NCI-H460 (cell line): ENCODE measurements at places on chromosomes 4 and X.

- DNase-seq, result no peak
Observed at GRCh38 chr4:108173599-108174057, 4.9 kb upstream of the LEF1 start.

DNA sequence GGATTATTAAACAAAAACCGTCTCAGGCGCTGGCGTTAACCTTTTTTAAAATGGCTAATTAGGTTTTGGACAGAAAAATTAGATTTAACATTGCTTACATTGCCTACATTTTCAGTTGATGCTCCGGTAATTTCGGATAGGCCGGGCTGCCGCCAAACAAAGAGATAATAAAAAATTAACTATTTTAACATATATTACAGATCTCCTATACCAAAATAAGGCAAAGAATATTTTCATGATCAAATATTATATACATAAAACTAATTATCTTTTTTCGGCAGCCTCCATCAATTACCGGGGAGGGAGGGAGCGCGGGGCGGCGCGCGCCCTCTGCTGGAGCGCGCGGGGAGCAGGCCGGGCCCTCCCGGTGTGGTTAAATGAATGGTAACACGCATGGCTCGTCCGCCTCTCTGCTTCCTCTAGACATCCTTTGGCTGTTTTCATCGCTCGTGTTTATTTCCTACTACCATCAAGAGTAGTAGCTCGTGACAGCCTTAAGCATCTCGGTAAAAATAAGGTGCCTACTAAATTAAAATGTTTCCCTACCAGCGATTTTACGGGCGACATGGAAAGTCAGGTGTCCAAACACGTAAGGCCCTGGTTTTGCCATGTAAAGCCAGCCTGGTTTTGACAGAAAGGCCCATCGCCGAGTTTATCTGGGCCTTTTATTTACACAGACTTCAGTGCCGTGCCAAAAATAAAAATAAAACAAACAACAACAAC, 52.4 kb upstream of the TMEM33 start:
- peak; percentile 22 for DNase-seq

DNA sequence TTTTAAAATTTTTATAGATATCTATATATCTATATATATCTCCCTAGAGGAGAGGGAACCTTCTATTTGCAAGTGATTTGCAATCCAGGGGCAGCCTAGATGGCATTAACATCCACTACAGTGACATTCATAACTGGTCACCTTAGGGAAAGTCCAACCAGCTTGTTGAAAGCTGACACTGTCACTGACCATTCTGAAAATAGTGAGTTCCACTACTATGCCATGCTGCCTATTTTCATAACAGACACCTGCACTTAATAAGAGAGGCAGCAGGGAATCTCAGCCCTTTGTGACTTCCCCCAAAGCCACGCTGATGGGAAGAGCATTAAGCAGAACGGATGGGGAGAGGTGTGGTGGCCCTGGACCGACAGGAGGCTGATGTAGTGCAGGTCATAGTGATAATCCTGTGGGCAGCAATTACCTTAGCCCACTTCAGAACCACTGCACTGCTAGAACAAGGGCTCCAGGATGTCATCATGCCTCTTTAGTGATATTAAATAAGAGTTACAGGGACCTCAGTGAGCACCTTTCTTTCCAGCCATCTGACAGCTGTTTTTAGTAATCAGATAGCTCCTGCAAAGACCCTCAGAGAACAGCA, 51.3 kb downstream of the GPRIN3 start:
- no peak for DNase-seq

DNA sequence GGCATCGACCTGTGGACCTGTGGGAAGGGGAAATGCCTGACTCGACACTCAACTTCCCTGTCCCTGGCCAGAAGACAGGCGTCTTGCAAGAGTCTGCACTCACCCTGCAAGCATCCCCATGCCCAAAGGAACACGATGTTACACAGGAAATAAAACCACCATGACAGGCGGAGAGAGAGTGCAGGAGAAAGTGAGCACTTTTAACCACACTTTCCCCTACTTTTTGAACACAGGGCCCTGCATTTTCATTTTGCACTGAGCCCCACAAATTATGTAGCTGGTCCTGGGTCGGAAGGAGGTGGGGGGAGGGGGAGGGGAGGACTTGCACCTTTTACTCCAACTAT, 13.8 kb upstream of the MAN2B2 start:
- no peak for DNase-seq

DNA sequence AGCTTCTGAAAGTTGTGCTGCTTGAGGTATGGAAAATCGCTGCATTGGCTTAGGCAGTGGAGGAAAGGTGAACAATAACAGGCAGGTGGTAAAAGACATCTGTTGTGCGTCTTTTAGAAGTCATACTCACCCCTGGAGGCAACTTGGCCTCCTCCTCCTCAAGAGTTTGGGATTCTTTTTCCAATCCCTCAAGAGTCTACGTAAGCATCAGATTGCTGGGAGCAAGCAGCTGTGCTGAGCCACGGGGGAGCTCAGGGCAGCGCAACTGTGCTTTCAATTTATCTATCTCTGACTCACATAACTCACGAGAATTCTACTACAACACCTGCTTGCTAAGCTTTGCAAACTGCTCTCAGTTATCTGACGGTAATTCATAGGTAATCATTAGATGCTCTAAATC, 6.4 kb upstream of the RBMX2 start:
- no peak for DNase-seq

DNA sequence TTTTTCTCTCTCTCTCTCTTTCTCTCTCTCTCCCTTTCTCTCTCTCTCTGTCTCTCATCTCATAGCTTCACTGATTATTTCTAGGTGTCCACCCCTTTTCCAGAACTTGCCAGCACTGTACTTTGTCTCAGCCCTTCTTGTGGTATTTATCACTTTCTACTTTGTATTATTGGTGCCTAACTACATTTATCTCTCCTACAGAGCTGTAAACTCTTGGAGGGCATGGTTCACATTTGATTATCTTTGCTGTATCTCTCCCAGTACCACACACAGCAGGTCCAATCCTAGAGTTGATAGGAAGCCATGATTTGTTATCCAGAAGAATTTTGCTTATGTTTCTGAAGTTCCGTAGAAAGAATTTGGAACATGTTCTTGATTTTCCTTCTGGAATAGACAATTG, 5.2 kb upstream of the PRKG2 start:
- no peak for DNase-seq

DNA sequence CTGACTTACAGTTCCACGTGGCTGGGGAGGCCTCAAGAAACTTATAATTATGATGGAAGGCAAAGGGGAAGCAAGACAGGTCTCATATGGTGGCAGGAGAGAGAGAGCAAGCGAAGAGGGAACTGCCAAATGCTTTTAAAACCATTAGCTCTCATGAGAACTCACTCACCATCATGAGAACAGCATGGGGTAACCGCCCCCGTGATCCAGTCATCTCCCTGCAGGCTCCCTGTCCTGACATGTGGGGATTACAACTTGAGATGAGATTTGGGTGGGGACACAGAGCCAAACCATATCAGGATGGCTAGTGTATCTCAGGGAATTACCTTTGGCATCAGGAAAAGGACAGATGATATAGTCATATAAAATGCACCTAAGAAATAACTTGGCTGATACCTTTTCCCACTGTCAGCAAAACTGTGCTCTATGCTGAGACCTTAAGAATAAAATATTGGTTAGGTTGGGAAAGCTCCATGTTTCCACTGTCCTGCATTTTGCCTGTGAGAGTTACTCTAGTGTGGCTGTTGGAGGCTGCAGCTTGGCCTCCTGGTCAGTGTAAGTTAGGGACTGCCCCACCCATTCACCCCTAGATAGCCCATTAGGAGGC, 110.3 kb downstream of the UCHL1 start:
- DNase-seq, result no peak

GRCh38 chrX:19599253-19599652, 83.9 kb upstream of the MAP3K15 start:
- no peak for DNase-seq

DNA sequence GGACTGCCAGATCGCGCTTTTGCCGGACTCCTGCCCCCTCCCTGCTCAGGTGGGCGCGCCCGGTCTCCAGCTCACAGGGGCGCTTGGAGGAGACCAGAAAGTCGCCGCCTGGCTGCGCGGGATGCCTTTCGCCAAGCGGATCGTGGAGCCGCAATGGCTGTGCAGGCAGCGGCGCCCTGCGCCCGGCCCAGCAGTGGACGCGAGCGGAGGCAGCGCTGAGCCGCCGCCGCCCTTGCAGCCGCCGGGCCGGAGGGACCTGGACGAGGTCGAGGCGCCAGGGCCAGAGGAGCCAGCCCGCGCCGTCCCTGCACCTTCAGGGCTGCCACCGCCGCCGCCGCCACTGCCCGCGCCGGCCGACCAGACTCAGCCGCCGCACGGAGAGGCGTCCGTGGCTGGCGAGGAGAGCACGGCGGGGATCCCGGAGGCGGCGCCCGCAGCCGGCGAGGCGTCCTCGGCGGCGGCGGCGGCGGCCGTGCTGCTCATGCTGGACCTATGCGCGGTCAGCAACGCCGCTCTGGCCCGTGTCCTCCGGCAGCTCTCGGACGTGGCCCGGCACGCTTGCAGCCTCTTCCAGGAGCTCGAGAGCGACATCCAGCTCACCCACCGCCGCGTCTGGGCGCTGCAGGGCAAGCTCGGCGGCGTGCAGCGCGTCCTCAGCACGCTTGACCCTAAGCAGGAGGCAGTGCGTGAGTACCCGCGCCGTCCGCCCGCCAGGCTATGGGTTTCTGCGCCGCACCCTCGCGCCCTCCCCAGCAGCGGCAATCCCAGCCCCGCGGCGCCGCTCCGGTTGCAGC, 834 bp downstream of the NHS start:
- DNase-seq, result no peak

DNA sequence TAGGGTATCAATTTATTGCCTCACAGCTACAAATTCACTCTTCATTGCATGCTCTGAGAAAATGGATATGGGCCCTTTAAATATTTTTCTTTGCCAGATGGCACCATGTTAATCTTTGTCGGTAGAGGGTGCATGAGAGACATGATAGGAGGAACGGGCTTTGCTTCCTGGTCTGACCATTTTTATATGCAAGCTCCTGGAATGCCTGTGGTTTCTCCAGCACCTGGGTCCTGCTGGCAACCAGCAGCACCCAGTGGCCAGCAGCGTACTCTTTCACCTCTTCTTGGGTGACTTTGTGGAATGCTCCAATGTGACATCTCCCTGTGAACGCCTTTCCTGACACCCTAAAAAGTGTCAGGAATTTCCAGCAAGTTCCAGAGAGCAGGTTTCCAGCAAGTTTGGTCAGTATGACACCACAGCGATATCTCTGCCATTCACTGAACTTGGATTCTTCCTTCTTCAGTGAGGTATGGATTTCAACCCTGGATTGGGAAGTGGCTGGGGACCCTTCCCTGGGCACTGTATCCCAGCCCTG, 140.3 kb upstream of the PGRMC2 start:
- DNase-seq, result peak; percentile 74

DNA sequence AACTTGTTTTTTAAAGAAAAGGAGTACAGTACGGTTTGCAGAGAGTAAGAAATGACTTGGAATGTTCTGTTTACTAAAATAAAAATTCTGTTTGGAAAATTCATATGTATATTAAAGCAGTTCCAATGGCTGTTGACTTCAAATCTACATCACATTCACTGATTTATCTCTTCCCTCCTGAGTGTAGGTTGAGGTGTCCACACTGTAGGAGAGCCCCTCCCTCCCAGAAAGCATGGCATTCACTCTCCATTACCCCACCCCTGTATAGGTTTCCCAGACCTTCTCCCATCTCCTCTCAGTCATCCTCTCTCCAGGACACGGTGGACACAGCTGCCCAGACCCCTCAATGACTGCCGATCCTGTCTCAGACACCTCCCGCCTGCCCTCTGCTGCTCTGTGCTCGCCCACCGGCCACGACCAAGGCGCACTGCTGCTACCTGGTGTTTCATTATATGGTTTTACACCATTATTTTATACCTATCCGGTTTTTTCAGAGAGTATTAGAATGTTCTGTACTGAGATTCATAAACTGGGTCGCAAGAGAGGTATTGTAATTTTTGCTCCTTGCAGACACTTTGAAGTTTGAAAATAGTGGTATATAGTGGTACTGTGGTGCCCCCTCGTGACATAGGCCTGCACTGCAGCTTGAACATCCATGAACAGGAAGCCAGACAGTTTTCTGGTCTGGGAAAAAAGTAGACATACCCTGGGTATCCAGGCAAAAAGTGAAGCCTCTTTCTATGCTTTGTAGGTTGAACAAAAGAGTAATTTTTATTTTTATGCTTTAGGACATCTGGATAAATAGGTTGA, 38.8 kb upstream of the BEX4 start:
- DNase-seq, result peak; percentile 28

DNA sequence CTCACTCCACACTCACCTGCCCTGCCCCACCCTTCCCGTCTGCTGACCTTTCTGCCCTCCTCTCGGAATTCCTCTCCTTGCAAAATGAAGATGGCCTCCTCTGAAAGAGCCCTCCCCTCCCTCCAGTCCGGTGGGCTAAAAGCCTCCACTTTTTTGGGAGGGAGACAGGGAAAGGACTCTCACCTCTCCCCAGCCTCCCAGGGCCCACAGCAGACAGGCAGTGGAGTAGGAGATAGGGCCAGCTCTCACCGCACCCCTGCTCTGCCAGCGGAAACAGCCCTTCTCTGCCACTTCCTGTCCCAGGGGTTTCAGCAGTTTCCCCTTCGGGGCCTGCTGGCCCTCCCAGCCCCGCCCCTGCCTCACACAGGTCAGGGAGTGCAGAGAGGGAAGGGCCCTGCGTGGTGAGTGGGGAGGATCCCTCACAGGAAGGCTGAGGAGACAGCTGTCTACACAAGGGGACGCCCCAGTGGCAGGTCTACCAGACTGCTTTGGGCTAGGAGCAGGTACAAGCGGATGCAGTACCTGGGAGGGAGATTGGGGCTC, 18.2 kb downstream of the ELF4 start:
- DNase-seq, result no peak

DNA sequence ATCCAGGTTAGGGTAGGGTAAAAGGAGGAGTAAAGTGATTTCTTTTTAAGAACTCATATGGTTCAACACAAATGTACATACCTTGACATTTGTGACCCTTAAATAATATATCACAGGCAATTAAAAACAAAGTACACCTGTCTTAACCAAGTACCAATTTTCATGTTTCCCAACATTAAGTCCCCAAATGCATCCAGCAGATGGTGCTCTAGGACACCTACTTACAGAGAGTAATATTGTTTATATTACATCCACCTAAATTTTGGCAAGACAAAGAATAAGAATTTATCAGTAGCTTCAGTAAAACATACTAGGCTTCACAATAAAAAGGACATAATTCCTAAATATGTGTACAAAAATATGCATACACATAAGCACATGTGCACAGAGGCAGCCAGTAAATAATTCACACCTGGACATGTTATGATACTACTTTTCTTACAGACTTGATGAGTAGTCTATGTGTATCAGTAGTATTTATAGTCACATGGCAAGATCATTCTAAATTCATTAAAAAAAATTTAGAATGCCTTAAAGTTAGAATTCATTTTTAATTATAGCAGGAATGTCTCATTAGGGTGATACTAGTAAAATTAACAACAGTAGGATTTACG, 219.7 kb downstream of the DCLK2 start:
- DNase-seq, result peak; percentile 40

GRCh38 chr4:85474818-85475630, at the start of gene ARHGAP24:
Gene ARHGAP24 (plus strand): TSS chr4:85475150.
- peak; percentile 76 for DNase-seq

DNA sequence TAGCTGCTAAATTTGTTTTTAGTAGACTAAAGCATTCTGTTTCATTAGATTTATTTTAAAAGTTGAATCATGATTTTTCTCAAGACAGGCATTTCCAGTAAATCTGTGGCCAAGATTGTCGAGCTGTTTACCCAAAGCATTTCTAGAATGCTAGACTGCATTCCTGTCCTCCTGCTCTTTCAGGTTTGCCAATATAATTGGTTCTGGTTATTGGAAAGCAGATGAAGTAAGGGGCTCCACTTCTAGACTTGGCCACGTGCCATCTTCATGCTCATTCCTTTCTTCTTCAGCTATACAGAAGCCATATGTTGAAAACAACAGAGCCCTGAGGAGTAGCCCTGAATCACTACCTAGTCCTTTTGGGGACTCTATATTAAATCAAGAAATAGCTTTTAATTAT, 62.5 kb downstream of the PGRMC2 start:
- no peak for DNase-seq
